Mucosa of gallbladder (tissue), 1 donor: ENCODE measurements at places on chromosomes 11 and 22. TPM values are rescaled to one million over a fixed set of nuclear protein-coding genes. Genes with fewer than 3 reads are reported as not detected.

VPREB3 gene
- not detected for total RNA-seq

SAA4 gene
- 0.40 TPM for total RNA-seq

TPH1 gene
- 0.14 TPM for total RNA-seq

DNA sequence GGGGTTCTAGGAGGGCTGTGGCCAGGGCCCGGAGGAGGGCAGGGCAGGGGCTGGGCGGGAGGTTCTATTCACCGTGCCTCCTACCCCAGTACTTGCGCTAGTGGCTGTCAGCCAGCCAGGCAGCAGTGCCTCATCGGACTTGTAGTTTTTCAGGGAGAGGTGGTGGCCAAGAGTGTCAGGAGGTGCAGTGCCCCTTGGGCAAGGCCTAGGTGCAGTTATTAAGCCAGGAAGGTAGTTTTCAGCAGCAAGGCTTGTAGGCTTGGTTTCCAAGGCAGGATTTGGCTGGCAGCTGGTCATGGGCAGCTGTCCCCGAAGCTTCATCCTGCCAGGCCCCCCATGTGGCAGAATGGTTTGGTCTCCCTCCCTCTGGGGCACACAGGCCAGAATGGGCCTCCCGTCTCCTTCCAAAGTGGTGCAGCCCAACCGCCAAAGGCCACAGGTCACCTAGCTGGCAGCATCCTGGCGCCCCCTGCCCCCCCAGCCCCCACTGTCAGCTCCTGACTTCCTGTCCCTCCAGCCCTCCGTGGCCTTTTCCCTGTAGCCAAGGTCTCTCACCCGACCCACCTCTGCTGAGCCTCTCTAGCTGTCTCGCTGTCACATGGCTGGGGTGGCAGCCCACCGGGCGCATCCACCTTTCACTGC is 8.5 kb downstream of the CCDC88B start:
- DNase-seq: no peak

DNA sequence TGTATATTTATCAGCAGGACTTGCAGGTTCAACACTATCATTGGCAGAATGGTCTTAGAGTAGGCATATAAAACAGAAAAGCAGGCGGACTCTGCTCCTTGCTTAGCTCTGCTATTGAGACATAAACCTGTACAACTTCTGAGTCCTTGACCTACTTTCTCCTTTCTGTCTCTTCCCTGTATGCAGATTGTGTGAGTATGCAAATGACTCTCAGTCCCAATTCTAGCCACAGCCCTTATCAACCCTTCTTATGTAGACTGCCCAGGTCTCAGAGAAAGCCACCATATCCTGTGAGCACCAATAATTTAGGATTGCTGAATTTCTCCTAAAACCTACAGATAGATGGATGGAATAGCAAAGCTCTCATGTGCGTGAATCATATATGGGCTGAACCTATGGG is 367.6 kb upstream of the DDI1 start:
- no peak for DNase-seq

DNA sequence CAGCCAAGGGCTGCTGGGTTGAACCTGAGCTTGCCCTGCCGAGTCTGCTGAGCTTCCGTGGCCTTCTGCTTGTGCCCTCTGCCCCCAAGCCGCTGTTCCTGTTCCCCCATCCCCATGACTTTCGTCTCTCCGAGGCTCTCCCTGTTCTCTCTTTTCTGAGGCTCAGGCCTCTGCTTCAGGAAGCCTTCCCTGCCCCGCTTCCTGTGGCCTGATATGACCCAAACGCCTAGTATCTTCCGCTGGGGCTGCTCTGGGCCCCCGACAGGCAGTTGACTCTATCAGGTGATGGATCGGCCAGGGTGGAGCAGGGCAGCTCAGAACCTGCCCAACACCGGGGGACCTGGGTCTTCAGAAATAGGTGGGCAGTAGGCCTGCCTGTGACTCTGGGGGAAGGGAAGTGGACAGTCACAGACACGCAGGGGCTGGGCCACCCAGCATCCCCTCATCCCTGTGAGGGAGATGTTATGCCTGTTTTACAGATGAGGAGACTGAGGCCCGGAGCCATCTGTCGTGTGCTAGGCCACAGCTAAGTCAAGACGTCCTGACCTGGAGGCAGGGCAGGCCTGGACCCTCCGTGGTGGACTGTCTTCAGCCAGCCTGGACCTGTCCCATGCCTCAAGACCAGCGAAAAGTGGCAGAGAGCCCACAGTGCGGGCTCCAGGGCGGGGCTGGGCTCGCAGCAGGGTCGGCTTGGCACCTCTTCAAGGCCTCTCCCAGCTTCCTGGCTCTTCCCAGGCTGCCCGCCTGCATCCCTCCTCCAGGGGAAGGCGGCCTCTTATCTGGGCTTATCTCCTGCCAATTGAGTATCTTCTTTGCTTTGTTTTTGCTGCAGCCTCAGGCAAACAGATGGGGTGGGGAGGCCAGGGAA is 16.2 kb downstream of the BAD start:
- DNase-seq: peak; percentile 73

GRCh38 chr11:132579634-132580327 is 952.5 kb downstream of the OPCML start:
- DNase-seq: no peak

DNA sequence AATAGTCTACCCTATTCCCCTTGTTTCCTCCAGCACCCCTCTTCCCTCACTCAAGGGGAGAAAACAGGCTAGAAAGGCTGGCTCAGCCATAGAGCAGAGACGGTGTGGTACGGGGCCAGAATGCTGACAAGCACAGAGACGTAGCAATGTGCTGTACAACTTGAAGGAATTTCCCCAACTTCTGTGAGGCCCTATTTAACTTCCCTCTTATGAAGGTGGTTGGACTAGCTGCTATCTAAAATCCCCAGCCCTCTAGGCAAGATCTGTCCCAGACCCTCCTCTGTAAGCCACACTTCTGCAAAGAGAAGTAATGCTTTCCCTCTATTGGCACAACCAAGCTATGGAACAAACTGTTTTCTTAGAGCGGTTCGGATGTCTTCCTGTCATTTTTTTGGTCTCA is 37.8 kb downstream of the PLEKHA7 start:
- DNase-seq: no peak

- DNase-seq: peak; percentile 65
Measured at GRCh38 chr22:36329254-36330078, 58.3 kb downstream of the MYH9 start.

DNA sequence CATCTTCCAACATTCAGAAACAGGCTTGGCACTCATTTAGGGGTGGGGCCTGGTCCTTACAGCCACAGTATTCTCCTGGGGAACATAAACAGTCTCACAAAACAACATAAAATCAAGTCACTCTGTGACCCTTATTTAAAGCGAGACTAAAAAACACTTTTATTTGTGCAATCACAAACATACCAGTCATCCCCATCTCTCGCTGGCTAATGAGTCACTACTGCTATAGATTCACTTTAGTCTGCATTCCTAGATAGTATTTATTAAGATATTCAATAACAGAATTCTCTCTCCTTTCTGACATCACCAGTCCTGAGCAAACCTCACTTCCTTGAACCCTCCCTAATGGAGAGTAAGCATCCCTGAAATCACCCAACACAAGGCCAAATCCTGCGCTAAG is 68.0 kb downstream of the ZBTB44 start:
- DNase-seq: no peak

DNA sequence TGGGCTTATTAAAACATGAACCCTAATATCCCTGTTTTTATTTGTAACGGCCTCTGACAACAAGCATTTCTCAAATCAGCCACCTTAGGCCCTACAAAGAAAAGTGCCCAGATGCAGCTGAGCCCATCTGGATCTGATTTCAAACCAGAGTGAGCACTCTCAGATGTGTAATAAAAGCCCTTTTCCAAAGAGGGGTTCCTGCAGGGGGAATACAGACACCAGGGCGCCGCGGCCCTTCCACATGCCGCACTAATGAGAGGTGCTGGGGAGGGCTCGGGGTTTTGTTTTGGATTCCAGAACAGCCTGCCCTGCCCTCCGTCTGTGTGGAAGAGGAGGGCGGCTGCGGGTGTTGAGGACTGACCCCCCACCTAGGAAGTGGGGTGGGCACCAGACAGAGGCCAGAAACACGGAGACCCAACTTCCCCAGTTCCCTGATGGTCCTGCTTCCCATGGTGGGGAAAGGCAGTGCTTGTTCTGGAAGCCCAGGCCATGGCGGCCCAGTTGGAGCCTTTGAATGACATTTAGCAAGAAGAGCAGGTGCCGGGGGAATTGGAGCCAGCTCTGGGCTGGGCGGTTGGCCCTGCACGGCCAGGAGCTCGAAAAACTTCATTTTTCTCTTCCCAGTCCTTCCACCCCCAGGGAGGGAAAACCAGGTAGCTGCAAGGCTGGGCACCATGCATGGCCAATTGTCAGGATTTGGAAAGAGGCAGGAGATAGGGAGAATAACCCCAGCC is 63.7 kb downstream of the MACROD1 start:
- no peak for DNase-seq

DNA sequence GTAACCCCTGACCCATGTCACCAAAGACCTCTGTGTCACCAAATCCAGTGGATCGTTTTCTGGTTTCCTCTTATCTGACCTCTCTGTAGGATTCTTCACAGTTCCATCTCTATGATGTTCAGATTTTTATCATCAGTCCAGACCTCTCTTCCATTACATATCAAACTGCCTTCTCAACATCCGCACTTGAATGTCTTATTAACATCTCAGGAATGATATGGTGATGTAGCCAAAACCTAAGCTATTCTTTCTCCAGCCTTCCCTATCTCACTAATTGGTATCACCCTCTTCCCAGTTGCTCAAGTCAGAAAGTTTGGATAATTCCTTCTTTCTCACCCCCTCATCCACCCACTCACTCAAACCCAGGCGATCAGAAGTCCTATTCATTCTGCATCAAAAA is 13.4 kb downstream of the APLNR start:
- DNase-seq: no peak
